ENCODE measurements at places on chromosomes 6 and 20.

- DNase-seq = no peak
Observed at GRCh38 chr20:33561692-33562601, 72.1 kb downstream of the CBFA2T2 start.

DNA sequence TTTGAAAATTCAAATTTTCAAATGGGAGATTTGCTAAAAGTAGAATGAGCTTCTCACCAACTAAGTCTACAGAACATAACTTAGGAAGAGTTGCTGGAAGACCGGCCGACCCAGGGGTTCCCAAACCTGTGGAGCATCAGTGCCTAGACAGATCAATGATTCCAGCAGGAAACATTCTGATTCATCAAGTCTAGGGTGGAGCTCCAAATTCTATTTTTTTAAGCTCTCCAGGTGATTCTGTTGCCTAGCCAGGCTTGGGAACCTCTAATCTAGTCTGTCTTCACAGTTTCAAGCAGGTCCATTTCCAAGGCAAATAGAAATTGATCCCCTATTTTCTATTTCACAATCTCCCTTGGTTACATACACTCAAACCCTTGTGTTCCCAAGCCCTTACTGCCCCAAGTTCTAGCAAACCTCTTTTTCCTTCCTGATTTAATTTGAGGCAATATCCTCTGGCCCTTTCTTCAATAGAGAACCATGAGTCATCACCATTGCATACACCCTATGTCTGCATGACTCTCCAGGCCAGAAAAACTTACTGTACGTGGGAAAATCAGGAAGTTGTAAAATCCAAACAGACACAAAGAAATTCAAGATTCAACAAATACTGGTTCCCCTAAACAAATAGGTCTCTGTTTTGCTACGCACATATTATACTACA, 8.9 kb downstream of the ATXN1 start:
- DNase-seq = no peak

GRCh38 chr6:158068893-158069799, 87.5 kb downstream of the SYNJ2 start:
- no peak for DNase-seq

- DNase-seq = peak; percentile 42
Observed at GRCh38 chr6:6556738-6557503, 31.6 kb upstream of the LY86 start.

DNA sequence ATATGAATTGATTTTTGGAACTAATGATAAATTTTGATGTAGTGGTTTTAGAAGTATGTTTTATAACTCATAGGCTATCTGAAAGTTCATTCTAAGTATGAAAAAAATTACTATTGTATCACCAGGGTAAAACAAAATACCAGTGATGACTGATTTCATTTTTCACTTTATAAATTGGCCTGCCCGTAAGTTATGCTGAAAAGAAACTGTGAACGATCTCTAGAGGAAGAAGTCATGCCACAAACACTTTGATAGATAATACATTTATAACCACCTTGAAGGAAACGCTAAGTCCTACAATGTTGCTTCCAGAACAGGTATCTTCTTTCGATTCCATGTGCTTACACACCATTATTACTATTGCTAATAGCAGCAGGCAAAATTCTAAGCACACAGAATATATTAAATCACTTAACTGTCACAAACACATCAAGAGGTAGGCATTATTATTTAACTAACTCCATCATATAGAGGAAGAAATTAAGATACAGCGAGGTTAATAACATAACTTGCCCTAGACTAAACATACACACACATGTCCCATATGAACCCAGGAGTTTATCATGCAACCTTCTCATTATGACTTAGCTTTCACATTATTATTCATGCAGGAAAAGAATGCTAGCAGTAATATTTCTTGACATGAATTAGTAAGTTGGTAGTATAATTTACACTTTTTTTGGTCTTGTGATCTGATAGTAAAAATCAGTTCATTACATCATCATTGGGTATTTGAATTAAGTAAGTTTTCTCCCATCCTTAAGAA, 44.7 kb downstream of the RGS17 start:
- DNase-seq = no peak

GRCh38 chr6:159879856-159880255, 10.9 kb upstream of the MAS1 start:
- no peak for DNase-seq

DNA sequence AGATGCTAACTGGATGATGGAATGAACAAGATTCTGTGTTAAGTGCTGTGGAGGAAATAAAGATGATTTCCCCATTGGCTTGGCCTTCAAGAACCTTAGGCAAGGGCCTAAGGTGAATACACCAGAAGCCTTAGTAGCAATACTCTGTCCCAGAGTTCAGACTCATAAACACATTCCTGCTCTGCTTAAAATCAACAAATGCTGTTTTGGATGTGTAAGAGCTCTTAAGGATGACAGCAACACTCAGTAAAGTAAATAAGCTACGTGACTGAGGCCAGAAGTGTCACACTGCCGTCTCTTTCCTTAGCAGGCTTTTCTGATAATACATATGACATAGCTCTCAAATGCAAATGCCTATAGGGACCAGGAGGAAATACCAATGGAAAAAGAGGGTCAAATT, 90.6 kb downstream of the EYA2 start:
- DNase-seq = no peak

DNA sequence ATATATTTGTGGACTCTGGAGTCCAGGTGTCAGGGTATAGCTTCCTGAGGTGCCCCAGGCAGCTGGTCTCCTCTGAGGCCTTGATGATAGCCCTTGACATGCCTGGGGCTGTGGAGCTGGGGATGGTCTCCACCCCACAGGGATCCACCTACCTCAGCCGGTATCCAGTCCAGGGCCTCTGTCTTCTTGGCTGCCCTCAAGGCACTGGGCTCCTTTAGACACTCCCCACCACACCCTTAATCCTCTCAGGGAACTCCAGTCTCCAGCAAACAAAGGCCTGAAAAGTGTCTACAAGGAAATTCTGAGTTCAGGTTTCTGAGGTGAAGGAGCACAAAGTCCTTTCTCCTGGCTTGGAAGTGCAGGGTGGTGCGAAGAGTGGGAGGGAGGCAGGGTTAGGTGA, 44.6 kb upstream of the DDR1 start:
- no peak for DNase-seq

- DNase-seq = peak; percentile 38
Observed at GRCh38 chr20:38685853-38686473, 38.3 kb upstream of the SLC32A1 start.

GRCh38 chr6:166786704-166787293, 159.7 kb upstream of the RPS6KA2 start:
- no peak for DNase-seq

- DNase-seq = no peak
Observed at GRCh38 chr6:98530732-98531131, 303.6 kb upstream of the POU3F2 start.

GRCh38 chr20:43658723-43659419, 8.0 kb upstream of the MYBL2 start:
- DNase-seq = no peak

DNA sequence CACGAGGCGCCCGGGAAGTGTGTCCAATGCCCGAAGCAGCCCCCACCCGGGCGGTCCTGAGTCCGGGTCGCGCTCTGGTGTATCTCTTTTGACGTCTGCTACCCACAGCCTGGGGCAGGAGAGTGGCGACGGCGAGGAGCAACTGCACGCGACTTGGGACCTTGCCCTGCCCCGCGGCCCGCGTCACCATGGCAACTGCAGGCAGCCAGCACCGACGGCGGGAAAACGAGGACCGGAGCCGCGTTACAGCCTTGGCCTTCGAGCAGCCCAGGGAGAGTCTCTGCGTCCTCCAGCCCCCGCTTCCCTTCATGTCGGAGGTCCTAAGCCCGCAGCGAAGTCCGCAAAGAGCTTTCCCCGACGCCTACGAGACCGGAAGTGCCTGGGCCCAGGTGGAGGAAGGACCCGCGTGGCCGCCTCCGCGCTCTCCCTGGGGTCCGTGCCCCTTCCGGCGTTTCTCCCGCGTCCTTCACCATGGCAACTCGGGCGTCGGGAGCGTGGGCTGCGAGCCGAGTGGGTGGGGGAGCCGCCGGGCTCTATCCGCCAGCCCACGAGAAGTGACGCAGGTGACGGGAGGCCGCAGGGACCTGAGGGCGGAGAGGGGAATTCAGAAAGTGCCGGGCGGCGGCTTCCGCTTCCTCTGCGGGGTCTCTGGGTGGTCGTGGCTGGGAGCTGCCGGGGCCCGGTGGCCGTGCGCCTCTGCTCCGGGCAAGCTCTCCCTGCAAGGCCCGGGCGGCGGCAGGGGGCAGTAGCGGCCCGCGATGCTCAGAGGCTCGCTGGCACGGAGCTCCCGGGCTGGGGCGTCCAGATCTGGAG, 88.6 kb upstream of the TGM3 start:
- peak; percentile 90 for DNase-seq

GRCh38 chr6:163893609-163894189, 479.2 kb downstream of the QKI start:
- DNase-seq = no peak

DNA sequence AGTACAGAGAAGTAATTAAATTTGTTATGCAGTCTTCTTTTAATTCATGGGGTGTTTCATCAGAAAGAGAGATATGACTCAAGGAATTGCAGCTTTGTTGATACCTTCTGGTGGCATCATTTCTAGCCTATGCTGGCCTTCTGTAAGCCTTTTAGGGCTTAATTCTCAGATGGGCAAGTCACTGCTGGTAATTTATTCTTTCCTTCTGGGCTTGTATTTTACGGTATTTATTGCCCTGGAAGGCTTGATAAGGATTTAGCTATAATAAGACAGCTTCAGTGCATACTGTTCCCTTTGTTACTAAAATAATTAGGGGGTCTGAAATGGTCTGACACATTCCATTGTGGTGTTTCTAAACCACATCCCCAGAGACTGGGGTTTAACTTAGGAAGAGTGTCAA, 57.9 kb upstream of the EMILIN3 start:
- DNase-seq = no peak

DNA sequence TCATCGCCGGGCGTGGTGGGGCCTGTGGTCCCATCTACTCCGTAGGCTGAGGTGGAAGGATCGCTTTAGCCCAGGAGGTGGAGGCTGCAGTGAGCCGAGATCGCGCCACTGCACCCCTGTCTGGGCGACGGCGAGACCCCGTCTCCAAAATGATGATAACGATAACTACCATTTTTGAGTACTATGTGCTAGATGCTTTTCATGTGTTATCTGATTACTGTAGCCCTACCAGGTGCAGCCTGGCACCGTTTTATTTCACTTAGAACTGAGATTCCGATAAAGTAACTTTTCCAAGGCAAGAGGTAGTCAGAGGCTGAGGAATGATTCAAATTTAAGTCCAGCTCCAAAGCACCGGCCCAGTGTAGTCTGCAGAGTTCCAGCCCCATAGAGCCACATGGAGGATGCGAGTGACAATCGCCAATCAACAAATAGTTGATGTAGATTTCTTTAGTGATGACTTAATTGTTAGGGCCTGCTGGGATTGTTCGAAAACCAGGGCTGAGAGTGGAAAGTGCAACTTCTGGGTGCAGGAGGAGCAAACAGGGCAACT, 727 bp downstream of the ERMARD start:
- no peak for DNase-seq

DNA sequence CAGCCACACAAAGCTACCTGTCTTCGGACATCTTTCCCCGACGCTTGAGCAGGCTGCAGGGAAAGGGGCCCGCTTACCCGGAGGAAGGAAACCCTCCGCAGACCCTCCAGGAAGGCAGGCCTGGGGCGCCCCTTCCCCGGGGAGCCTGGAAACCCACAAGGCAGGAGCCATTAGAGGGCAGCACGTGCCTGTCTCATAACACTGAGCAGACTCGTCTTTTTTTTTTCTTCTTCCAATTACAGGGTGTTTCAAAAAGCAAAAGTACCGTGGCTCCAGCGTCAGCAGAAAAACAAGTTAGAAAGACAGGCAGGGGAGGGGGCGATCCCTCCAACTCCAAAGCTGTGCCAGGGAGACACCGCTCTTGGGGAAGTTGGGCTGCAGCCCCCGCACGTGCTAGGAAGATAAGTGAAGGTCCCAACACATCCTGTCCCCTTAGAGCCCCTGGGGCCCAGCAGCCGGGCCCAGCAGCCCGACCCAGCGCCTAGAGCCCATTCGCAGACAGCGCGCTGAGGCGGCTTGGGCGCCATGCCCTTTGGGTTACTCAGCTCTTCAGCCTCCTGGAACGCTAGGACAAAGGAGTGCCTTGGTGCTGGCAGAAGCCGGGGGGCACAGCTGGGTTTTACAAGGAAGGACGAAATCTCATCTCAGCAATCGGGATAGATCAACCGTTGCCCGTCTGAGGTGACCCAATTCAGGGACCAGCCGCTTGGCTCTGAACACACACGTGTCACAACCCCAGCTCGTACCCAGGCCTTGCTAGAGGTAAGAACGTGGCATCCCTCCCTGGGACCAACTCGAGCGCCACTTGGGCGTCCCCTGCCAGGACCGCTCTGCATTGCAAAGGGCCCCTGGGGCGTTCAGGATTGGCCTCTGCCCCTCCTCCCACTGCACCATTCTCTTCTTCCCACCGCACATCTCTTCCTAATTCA, 136.3 kb downstream of the LY86 start:
- DNase-seq = peak; percentile 63

- DNase-seq = no peak
Observed at GRCh38 chr6:46220352-46221221, 49.8 kb upstream of the ENPP5 start.

DNA sequence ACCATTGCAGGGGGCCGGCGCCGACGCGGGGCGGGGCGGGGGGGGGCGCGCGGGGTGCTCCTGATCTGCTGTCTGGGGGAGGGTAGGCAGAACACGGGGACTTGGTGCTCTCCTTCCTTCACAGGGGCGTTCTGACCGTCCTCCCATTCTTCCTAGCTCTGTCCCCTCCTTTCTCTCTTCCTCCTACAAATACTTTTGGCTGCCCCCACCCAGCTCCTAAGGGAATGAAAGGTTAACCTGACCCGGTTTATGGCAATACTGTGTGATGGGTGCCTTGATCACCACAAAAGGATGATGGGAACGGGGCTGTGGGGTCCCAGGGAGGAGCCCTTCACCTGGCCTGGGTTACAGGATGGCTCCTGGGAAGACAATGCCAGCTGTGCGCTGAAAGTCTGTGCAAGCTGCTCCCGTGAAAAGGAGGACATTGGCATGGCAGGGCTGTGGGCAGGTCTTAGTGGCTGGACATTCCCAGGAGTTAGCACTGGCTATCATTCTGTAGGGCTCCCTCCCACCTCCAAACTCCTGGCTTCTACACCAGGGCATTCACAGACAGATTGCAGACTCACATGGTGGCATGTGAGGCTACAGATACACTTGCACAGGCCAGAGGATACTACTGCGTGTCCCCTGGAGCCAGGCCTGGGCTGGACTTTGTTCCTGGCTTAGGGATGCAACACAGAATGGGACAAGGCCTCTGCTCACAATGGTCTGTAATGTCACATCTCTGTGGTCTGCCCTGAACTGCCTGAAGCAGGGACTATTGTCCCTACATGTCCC, 1.9 kb upstream of the TPD52L2 start:
- DNase-seq = no peak

DNA sequence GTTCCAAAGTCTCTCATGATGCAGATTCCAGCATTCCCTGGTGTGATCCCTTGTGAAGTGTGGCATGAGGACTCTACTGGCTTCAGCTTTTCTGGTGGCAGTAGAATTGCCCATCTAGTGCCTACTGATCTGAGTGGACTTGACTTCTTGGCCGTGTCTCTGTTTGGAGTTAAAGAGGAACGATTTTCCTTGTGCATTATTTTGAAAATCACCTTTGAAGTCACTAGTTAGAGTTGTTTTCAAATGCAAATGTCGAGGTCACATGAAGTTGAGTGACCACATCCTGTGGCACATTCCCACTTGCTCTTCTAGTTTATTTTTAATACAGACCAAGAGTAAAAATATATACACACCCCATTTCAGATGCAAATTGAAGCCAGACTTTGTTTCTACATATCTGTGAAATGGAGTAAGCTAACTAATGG, 270.7 kb upstream of the TAB2 start:
- DNase-seq = no peak

- no peak for DNase-seq
Observed at GRCh38 chr6:43339168-43339567, 30.3 kb downstream of the ZNF318 start.
